ENCODE measurements at places on chromosomes 5 and 9.

DNA sequence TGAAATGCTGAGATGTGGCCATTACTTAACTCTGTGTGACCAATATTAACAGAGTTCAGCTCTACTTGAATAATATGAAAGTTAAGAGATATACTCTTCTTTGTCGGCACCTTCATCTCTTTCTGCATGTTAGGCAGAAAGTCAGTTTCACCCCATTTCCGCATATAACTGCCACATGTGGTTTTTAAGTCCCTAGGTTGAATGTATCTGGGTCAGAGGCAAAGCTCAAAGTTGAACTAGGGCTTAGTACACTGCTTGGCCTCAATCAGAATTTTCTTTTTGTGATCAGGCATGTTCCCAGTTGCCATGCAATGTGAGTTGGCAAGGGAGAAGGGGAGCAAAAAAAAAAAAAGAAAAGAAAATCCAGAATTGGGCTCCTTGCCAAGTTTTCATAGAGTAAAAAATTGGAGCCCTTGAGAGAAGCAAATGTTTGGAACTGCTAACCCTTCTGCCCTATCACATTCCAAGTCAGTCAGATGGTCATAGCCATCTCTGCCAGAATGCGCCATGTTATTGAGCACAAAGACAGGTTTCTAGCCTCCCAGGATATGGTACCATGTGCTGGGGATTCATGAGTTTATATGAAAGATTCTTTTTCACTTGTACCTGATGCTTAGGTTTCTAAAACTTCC lies 251.2 kb upstream of the RORB start:
- DNase-seq = no peak

- no peak for DNase-seq
Observed at GRCh38 chr5:164392531-164392930, 887.1 kb downstream of the MAT2B start.

DNA sequence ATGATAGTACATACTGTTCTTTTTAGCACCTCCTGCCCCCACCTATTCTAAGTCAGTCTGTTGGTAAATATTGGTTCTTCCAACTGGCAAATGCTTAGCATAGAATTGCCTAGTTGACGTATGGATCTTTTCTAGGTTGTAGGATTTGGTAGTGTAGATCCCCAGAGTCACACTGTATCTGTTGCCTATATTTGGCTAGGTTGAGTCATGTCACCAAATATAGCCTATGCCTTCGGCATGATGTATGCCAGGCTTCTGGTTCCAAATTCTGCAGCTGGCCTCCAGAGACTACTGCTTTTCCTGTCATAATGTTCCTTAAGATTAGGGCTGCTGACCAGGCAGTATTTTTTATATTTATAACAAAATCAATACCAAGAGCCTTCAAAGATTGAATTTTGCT lies 38.2 kb downstream of the CPEB4 start:
- DNase-seq = no peak

- no peak for DNase-seq
Observed at GRCh38 chr9:35718721-35719511, 13.1 kb downstream of the TLN1 start.

- no peak for DNase-seq
Observed at GRCh38 chr9:79573412-79573923, 1.7 kb downstream of the TLE4 start.

- no peak for DNase-seq
Observed at GRCh38 chr5:6868171-6868570, 154.9 kb downstream of the TENT4A start.

- DNase-seq = no peak
Observed at GRCh38 chr9:123763910-123764588, 165.9 kb downstream of the DENND1A start.

DNA sequence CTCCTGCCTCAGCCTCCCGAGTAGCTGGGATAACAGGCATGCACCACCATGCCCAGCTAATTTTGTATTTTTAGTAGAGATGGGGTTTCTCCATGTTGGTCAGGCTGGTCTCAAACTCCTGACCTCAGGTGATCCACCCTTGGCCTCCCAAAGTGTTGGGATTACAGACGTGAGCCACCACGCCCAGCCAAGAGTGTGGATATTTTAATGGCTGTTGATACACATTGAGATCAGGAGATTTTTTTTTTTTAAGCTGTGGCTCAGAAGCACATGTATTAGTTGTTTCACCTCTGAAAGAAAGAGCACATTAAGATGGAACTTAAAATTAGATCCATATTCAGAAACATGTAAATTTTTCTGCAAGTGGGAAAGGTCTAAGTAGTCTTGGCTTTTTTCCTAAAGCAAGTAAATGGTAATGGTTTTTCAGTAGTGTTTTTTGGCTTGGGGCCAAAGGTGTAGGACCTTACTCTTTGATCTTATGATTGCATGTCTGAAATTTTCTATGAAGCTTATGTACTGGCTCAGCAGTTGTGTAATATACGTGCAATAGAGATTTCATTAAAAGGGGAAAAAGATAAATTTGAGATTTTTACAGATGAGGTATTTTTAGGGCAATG lies 9.9 kb downstream of the RBM27 start:
- no peak for DNase-seq

DNA sequence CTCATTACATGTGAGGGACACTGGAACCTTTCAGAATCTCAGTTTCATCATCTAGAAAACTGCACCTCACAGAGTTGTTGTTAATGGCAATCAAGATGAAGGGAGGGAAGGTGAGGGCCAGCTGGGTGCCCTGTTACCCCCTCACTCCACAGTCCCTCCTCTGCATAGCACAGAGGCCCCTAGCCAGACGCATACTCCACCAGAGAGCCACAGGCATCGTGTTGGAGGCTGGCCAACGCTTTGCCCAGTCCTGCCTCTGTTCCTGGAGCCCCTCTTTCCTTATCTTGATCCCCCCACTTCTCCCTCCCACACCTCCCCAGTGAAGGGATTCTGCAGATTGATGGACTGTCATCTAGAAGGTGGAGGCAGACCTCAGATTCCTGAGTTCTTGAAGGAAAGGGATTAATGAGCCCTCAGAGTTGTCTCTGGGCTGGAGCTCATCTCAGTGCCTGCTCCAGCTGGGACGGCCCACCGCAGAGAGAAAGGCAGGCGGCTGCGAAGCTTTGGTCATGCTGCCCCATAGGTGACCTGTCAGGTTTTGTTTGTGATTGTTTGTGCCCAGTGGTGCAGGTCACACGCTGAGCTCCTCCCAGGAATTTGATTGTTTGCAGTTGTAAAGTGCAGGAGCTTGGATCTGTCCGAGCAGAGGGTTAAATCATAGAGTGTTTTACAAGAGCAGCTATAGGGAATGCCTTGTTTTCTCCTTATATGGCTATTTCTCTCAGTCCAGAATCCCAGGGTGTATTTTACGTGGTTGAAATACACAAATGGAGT lies 487.3 kb downstream of the CCDC171 start:
- no peak for DNase-seq

- no peak for DNase-seq
Observed at GRCh38 chr5:35828082-35828598, 28.6 kb upstream of the IL7R start.

DNA sequence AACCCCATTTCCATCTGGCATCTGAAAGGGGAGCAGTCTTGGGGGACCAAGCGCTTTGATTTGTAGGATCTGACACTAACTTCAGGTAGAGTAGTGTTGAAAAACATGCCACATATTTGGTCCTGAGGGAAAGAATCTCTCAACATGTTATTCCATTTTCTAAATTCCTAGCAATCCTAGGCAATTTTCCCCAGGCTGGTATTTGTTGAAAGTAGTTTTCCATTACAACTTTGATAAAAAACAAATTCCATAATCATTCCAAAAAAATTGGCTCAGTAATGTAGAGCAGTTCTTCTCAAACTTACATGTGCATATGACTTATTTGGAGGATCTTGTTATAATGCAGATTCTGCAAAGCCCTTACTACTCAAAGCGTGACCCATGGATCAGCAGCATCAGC lies 477.9 kb downstream of the ACTL7B start:
- DNase-seq = no peak

DNA sequence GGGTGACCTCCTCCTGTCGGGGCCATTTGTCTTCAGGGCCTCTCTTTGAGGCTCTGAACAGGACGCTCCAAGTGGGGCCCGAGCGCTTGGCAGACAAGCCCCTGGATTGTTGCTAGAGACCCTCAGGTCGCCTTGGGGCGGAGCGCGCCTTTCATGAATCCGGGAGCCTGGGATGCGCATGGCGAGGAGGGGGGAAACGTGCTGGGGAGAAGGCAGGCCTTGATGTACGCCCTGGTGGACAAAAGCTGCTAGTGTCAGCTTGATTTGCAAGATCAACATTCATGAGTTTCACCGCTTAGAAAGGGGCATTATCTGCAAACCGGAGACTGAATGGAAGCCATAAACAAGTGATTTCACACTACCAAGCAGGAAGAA lies 226.3 kb downstream of the SMARCA2 start:
- DNase-seq = no peak

DNA sequence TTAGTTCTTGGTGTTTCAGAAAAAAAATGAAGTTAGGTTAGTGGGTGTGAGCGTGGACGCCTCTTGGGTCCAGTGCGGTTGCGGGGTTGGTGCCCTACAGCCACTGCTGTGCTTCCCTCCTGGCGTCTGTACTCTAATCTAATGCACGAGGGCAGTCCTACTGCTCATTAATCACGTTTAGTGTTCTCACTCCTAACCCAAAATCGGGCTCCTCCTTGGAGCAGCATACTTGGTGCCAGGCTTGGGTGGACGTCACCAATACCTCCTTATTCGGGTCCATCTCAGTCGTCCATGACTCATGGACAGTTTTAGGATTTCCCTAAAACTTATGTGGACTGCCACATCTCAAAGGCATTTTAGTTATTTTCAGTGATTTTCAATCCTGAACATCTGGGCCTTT lies 41.6 kb downstream of the TRIO start:
- DNase-seq = no peak

DNA sequence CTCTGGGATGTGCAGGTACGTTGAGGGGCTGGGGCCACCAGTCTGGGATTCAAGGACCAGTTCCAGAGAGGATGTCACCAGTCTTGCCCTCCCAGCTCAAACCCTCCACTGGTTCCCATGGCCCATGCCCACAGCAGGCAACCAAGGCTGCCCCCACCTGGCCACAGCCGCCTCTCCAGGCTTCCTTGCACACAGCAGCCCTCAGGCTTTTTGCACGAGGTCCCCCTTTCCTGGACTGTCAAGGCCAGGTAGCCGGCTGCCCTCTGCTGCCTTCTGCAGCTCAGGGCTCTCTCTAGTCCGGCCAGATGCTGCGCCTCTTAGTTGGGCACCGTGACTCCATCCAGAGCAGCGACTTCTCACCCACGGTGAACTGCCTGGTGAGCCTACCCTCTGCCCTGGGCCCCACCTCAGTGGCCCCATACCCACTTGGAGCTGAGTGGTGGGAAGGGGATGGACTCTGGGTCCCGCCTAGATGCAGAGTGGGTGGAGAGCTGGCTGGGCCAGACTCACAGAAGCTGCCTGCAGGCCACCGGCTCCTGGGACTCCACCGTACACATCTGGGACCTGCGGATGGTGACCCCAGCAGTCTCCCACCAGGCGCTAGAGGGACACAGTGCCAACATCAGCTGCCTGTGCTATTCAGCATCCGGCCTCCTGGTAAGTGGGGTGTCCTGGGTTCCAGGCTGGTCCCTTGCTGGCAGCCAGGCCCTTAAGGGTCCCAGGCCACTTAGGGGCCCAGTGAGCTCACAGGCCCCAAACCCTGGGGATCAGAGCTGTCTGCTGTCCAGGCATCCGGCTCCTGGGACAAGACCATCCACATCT lies 2.9 kb downstream of the WDR38 start:
- no peak for DNase-seq

DNA sequence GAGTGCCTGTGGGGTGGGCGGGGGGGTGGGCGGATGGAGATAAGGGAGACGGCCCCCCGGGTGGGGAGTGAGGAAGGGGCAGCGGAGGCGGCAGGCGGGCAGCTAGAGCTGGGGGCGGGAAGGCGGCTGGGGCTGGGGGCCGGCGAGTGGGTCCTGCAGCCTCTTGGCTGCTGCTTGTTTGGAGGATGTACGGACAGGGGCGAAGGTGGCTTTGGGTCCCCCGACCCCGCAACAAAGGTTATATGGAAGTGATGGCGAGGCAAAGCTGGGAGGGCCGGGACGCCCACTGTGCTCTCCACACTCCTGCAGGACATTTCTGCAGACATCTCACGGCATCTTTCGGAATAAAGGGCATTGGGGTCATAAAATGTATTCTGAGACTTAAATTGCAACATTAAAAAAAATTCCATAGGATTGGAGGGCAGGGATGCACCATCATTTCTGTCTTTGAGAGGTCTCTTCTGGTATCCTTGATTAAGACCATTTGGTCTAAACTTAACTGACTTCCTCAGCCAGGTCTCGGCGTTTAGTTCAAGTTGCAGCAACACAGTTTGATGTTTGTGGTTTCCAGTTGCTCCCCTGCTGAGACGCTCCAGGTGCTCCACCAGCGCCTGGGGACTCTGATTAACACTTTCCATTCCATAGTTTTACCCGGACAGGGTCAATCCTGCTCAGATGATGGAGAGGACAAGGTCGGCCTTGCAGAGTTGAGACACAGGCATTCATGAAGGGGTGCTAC lies 101.6 kb upstream of the SSBP2 start:
- peak; percentile 43 for DNase-seq

GRCh38 chr9:132409828-132410528 lies at the start of gene CFAP77:
Gene CFAP77, plus strand, starts transcription at chr9:132410211. Its CDS starts 61 bp downstream, at chr9:132410272.
- DNase-seq = peak; percentile 39

- no peak for DNase-seq
Observed at GRCh38 chr9:126437701-126438100, 111.1 kb downstream of the MVB12B start.

- no peak for DNase-seq
Observed at GRCh38 chr5:92635001-92635461, 946.0 kb downstream of the NR2F1-AS1 start.

- DNase-seq = peak; percentile 43
Observed at GRCh38 chr9:114504341-114505186, 709 bp downstream of the WHRN start.

GRCh38 chr5:132467287-132467984 lies 23.1 kb downstream of the IRF1 start:
- DNase-seq = no peak

DNA sequence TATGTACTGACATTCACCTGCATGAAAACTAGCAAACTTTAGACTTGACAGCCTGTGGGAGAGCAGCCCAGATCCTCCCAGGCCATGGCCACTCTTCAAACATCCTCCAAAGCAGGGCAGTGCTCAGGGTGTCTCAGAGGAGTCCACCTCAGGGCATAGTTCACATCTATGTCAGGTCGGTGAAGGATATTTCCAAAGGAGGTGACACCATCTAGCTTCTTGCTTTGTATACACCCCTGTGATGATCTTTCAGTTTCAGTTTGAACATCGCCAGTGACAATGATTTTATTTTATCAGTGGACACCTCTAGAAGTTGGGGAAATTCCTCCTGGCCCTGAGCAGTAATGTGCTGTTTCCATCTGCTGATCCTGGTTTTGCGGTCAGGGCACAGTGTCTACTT lies 20.1 kb downstream of the CDK20 start:
- no peak for DNase-seq

- no peak for DNase-seq
Observed at GRCh38 chr5:41057231-41057630, 13.9 kb downstream of the MROH2B start.

GRCh38 chr9:93100276-93100636 lies 4.2 kb downstream of the CARD19 start:
- DNase-seq = no peak

DNA sequence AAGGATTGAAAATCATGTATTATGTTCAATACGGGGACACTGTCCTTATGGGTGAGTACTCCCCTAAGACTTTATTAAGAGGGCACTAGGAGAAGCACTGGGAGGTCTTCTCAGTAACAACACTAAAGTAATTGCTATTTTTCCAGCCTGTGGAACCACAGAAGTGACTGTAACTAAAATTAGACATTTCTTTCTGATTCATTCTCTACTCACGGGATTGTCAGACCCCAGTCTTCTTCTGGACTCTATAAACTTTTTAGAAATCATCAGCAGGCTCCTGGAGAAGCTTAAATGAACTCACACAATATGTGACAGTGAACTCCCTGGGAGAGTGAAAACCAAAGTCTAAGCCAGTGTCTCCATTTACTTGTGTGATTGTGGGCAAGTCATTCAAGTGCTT lies 14.5 kb downstream of the TLR4 start:
- DNase-seq = no peak
